ENCODE measurements at places on chromosomes 3 and 15.
A peak's percentile ranks its signal among the peaks of the same experiment; 100 is the strongest.

- peak; percentile 32 for DNase-seq
These were observed 21.3 kb upstream of the LRRC58 start for GRCh38 chr3:120370463-120370862.

- no peak for DNase-seq
These were observed 53.4 kb upstream of the DCUN1D1 start for GRCh38 chr3:183033746-183034145.

- peak; percentile 69 for DNase-seq
These were observed 7.5 kb upstream of the IGSF10 start for GRCh38 chr3:151468284-151468917.

DNA sequence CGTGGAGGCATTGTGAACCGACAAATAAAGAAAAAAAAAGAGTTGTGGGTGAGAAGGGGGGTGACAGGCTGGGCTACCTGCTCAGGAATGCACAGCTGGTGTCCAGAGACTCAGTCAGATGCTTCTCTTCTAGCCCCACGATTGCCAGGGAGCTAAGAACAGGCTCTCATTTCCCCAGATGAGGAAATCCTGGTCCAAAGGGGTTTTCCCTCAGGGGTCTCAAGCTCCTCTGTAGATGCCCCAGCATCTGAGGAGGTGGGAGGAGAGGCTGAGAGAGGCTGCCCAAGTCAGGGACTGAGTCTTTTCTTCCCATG is 35.5 kb downstream of the BNC1 start:
- DNase-seq = no peak

DNA sequence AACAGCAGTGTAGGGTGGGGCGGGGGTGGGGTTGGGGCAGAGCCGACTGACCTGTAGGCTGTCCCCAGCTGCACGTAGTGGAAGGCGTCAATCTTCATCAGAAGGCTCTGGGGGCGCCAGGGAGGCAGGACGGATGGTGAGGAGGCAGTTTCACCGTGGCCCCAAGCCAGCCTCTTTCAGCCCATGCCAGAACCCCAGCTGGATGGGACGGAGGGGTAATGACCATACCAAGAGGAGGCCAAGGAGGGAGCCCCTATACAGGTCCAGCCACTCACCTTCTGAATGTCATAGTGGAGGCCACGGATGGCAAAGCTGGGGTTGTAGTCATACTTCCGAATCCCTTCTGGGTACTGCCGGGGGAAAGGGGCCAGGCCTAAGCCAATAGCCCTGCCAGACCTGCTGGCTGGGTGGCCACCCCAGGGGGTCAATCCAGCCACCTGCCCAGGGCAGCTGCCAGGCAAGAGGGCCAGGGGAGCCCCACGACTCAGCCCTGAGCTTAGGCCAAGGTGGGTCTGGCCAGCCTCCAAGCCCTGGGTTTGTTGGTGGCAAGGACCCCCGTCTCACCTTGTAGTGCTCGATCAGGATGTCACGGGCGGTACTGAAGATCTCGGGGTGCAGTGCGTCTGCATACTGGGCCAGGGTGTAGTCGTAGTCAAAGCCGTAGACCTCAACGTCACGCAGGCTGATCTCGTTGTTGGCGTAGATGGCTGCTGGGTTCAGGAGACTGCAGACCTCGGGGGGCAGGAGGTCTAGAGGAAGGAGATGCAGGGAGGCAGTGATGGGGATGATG is 4.9 kb downstream of the NT5DC2 start:
- no peak for DNase-seq

DNA sequence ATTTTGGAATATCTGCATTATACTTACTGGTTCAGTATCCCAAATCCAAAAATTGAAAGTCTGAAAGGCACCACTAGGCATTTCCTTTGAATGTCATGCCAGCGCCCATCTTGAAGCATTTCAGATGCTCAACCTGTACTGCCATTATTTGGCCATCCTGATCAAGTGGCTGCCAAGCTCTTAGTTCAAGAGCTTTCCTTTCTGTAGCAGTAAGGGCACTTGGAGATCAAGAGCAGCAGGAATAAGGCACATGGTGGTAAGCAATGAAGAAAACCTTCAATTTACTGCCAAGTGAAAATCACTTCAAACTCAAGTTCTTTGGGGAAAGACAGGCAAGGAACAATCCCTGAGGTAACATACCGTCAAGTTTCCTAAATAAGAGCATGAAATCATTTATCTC is 10.0 kb downstream of the RHOA start:
- DNase-seq = no peak

- DNase-seq = no peak
These were observed 3.5 kb upstream of the DCUN1D1 start for GRCh38 chr3:182983876-182984275.

GRCh38 chr15:73464602-73465001 is 21.6 kb downstream of the REC114 start:
- DNase-seq = peak; percentile 10

GRCh38 chr15:31254431-31255175 is 72.0 kb upstream of the KLF13 start:
- DNase-seq = no peak

DNA sequence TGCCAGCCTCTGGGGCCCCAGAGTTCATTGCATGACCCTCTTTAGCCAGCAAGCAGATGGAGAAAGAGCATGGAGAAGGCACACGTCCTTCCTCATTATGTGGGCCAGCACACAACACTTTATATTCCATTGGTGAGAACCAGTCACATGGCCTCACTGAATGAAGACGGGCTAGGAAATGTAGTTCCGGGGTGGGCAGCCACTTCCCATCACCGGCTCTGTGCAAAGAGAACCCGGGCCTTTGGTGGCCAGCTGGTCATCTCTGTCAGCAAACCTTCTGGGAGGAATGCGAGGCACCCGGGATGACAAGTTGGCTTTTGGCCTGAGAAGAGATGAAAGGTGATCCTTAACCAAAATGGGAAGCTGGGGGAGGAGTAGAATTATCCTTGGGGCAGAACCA is 90.2 kb upstream of the VGLL4 start:
- DNase-seq = no peak

DNA sequence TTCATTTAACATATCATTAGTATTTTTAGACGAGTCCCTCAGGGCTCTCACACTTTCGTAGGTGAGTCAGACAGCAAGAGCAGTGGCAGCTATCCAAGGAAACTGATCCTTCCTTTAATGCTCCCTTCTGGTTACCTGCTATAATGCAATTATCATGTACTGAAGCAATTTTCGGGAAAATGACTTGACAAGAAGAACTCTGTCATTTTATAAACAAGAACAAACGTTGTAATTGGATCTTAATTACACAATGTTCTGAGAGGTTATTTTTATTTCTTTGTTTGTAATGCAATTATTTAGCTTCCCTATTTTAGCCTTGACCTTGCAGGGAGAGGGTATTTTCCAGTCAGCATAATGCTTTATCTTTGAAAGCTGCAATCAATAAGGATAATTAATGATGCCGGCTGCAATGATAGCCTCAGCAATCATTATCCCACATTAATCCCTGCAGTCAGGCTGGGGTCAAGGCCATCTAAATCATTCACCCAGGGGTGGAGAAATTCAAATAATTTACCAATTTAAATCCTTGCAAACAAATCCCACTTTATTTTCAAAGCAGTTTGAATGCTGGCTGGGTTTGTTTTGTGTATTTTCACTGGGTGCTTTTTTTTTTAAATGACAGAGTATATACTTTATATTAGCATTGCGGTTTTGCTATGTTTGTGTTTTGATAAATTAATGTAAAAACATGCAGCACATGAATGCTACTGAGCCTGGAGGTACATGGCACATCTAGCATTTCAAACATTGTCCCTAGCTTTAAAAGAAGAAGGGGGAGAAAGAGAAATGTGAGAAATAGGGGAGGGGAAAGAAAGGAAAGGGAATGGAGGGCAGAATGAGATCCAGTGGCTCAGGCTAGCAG is 249.9 kb downstream of the SHOX2 start:
- DNase-seq = no peak

DNA sequence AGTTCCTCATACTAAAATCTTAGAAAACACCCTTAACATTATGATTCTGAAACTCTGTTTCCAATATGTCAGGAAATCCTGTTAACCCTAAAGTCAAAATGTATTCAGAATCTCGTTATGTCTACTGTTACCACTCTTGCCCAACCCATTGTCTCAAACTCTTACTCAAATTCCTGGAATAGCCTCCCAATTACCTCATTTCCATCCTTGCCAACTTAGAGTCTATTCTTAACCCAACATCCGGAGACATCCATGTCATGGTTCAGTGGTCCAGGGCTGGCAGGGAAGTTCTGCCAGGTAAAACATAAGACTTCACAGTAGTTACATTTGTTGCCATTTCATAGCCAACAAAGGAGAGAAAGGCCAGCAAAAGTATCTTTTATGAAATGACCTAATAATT is 593.9 kb downstream of the PYDC2 start:
- no peak for DNase-seq

DNA sequence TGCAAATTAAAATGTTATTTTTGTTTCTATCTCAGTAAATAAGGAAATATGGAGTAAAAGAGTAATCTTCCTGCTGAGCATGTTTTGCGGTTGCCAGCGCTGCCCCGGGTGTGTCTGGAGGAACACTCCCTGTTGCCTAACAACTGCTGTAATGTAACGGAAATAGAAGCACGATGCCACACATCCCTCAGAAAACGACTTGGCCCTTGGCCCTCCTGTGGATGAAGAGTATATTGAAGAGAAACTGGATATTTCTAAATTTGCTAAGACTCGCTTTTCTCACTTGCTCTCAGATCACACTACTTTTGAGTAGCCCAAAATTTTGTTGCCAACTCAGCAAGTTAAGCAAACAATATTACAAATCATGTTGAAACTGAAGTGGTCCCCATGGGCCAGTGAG is 18.9 kb downstream of the CX3CR1 start:
- peak; percentile 72 for DNase-seq

DNA sequence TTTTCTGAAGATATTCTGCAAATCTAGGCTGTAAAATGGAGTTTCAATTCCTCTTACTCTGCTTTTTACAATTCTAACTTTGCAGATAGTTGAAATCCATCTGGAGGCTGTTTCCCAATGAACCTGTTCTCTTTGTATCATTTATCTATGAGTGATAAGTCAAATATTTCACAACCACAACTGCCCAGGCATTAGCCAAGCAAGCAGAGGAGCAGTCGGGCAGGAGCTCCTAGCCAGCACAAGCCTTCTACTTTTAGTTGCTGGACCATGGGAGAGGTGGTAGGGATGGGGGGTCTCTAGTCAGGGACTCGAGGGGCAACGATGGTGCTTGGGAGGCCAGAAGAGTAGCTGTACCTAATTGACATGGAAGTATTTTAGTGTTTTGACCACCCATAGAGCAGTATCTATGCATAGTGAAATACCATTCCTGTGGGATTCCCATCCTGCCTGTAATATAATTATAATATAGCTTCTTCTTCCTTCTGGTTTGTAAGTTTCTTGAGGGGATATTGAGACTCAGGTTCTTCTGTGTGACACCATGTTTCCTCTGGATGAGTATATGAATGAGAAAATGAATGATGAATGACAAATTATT is 353.5 kb upstream of the IL12A start:
- DNase-seq = no peak

GRCh38 chr3:174102274-174102673 is 704.7 kb downstream of the NLGN1 start:
- DNase-seq = no peak

GRCh38 chr3:180926526-180926925 is 14.1 kb downstream of the FXR1 start:
- no peak for DNase-seq

DNA sequence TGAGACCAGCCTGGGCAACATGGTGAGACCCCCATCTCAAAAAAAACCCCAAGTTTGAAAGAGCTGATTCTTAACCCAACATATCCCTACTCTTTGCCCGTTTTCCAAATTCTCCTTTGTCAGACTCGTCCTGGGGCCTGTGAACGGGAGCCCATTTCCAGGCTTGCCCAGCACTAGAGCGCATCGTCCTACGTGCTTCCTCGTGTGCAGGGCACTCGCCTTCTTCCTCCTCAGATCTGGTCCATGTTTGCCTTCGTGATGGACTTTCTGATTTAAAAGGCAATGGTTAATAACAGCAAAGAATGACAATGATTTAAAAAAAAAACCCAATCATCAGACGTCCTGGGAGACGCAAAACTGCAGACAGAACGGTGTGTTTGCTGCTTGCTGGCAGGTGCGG is 10.1 kb downstream of the MELTF start:
- DNase-seq = no peak

- DNase-seq = no peak
These were observed 32.9 kb upstream of the SEC13 start for GRCh38 chr3:10353661-10354360.

DNA sequence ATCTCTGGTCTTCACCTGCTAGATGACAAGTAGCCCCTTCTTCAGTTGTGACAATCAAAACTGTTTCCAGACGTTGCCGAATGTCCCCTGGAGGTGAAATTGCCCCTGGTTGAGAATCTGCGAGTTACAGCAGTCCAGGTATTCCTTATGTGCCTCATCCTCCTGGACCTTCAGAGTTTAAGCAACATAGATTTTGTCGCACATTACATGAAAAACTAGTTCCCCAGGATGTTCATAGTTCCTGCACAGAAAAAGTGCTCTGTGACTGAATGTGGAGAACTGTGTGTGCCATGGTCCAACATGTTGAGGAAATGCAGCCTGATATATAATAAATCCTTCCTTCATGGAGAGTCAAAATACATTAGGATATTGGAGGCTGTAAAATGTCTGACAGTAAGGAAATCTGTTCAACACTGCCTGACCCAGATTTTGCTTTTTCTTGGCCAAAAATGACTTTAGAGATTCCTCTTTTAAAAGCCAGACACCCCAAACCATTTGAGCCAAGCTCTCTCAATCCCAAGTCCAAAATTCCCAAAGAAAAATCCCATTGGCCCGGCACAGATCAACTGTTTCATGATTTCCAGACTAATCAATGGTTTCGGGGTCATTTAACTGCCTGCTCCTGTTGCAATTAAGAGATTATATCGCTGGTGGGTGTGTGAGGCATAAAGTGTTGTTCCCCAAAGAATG is 20.4 kb upstream of the SHC4 start:
- DNase-seq = no peak

DNA sequence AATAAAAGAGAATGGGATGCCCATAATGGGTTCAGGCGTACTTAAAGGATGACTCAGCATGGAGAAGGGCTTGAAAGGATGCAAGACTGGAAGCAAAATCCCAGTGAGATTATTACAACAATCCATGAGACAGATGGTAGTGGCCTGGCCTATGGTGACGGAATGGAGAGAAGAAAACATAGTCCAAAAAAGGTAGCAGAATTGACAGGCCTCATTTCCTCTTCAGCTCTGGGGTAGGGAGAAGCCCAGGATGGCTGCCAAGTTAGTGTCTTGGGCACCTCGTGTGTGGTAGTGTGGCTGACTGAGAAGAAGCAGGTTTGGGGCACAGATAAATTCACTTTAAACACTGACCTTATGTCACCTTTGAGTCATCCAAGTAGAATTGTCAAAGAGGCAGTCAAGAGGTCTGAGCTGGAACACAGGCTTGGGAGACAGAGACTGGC is 18.1 kb downstream of the MB21D2 start:
- DNase-seq = peak; percentile 51
